Stimulated activated CD4-positive, alpha-beta T cell treated with anti-CD3 and anti-CD28 coated beads, Interleukin-4, amount 100 ng/mL, for 48 hours (primary cell): ENCODE measurements at places on chromosomes 1 and 21.

GRCh38 chr1:186082235-186082937 lies 292.7 kb downstream of the TPR start:
- DNase-seq = no peak

GRCh38 chr1:245856944-245857531 lies 650.0 kb downstream of the SMYD3 start:
- DNase-seq = no peak

DNA sequence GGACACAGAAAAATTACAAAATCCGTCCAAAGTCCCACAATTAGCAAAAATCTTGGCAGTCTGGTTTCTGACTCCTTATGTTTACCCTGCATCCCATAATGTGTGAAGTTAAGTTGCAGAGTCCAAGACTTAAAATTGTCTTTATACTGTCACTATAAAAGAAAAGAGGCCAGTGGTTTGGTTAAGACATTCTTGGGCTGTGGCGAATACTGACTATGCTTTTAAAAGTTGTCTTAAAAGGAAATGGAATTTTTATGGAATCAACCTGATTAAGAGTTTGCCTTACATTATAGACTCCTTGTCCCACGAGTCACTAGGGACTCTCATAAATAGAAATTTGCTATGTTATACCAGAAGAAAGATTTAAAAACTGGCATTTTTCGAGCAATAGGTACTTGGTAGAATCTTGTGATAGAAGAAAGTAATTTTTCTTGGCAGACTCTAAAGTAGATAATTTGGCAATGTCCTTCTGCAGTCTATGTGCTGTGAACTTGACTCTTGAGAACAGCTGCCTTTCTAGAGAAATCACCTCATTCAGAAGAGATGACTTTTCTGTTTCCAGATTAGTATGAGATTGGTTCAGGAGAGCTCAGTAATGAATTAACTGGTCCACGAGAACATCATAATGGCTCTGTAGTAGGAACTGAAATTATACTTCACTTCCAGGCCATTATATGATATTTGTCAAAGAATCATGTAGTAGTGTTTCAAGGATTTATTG lies 31.8 kb downstream of the NTNG1 start:
- no peak for DNase-seq

- no peak for DNase-seq
Observed at GRCh38 chr1:58391056-58391455, 155.5 kb downstream of the OMA1 start.

- no peak for DNase-seq
Observed at GRCh38 chr1:246607462-246607861, 41.2 kb downstream of the CNST start.

- no peak for DNase-seq
Observed at GRCh38 chr1:67874501-67875111, 41.3 kb upstream of the GNG12 start.

DNA sequence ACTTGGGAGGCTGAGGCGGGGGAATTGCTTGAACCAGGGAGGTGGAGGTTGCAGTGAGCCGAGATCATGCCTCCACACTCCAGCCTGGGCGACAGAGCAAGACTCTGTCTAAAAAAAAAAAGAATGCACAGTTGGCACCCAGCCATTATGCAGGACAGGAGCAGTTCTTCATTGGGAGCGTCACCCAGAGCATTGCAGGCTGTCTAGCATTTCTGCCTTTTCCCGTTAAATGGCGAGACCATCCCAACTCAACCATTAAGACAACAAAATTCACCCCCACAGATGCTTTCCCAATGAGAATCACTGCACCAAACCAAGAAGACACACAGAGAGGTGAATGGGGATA lies 105.8 kb downstream of the EDEM3 start:
- DNase-seq = no peak

- no peak for DNase-seq
Observed at GRCh38 chr1:58907398-58907797, 123.6 kb upstream of the JUN start.

- DNase-seq = no peak
Observed at GRCh38 chr1:2193514-2194281, 874 bp downstream of the FAAP20 start.

DNA sequence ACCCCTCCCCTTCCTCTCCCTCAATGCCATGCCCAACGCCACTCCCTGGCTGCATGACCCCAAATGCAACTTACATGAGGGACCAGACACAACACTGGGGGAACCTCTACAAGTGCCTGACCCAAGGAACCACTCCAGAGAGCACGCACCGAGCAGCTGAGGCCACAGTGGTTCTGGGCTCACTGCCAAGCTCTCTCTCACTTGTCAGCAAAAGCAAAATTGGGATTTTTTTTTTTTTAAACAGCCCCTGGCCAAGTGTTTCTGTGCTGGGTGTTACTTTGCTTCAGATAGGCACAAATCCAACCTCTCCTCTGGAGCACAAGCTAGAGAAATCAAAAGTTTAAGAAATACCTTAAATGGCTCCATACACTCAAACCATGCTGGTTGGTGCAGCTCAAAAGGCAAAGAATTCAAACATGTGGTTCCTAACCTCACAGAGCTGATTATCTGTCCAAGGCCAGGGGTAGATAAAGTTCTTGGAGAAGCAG lies 363.0 kb downstream of the SETD4 start:
- DNase-seq = no peak

DNA sequence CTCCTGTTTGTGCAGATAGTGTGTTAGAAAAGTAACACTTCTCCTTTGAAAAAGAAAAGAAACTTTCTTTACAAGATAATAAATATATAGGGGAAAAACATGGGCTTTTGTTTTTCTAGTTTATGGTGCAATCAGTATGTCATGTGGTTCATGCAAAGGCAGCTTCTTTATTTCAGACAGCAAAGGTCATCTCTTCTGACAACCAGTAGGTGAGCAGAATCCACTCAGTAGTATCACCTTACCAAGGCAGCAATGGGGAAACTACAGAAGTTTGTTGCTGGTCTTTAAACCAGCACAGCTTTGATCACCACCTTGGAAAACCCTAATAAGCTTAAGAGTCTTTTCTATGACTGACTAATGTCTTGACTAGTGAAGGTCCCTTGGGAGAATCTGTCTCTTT lies 13.0 kb upstream of the SAMSN1 start:
- no peak for DNase-seq

GRCh38 chr1:58848818-58849411 lies 65.1 kb upstream of the JUN start:
- no peak for DNase-seq

DNA sequence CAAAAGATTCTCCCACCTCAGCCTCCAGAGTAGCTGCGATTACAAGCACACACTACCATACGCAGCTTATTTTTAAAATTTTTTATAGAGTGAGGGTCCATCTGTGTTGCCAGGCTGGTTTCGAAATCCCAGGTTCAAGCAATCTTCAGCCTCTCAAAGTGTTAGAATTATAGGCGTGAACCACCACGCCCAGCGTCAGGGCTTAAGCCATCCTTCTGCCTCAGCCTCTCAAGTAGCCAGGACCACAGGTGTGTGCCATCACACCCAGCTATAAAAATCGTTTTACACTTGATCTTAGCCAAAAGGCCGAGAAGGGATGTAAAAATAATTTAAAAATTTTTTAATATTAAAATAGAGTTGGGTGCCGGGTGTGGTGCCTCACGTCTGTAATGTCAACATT lies 4.3 kb upstream of the SLC25A33 start:
- DNase-seq = no peak

DNA sequence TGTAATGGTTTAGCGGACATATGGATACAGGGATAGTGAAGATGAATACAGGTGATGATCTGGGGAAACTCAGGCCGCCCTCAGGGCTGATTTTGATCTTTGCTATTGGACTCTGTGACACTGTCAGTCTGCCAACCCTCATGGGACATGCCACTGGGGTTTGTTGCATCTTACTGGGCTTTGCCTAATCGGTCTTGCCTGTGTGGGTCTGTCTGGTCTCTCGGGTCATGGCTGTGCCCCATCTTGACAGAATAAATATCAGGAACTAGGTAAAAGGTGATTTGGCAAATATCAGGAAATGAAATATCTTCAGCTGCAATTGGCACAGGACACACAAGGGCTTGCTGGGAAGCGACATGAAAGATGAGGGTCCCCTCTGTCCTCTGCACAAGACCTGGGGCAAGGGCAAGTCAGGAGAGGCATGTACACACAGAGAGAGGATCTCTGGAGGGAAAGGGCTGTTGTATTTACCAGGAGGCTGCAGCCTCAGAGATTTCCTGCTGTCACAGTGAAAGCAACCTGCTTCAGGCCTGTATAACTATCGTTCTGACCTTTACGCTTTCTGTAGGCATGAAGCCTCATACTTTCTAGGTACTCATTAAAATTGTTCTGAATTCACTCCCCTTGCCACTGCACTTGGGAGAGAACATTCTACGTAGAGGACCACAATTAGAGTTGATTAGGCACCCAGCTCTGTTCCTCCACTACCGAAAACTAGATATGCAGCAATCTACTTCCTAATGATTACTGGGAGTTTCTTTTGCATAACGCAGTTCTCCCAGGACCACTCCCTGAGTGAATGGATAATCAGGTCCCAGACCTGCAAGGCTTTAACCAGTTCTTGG lies 52.0 kb upstream of the GADD45A start:
- no peak for DNase-seq

GRCh38 chr1:220787069-220787619 lies 431 bp downstream of the MTARC1 start:
- DNase-seq = no peak

- no peak for DNase-seq
Observed at GRCh38 chr1:201363467-201363866, 14.0 kb downstream of the TNNT2 start.

DNA sequence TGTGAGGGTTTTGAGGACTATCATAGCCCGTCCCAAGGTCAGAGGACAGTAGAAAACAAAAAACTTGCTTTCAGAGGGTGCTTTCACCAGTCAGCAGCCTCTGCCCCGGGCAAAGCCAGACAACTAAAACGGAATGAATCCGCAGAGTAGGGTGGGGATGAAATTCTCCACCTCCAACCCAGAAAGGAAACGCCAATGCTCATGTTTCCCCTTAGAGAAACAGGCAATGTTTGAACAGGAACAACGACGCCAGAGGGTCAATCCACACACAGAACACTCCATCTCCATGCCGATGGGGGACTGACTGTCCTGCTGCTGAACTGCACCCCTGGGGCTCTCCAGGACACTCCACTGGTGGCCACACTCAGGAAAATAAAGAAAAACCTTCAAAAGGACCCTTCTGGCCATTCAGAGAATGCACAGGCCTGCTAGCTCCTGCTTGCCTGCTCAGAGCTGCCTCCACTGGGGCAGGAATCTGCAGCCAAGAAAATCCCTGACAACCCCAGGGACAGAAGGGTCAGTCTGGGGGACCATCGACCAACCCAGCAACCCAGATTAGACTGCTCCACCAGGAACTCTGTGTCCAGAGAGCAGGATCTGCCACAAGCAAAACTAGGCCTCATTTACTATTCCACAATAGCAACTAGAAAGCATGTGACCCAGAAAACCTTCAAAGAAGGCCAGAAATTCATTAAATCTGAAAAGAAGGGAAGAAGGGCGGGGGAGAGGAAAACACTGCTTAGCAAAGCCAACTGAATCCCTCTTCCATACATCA lies 116.0 kb downstream of the TOMM20 start:
- no peak for DNase-seq

DNA sequence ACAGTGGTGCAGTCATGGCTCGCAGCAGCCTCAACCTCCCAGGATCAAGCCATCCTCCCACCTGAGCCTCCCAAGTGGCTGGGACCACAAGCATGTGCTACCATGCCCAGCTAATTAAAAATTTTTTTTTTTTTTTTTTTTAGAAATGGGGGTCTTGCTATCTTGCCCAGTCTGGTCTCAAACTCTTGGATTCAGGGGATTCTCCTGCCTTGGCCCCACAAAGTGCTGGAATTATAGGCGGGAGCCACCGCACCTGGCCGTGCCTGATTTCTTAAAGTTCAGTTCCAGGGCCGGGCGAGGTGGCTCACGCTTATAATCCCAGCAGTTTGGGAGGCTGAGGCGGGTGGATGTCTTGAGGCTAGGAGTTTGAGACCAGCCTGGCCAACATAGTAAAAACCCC lies 6.4 kb downstream of the THAP3 start:
- no peak for DNase-seq

GRCh38 chr1:222240536-222241181 lies 307.2 kb downstream of the HHIPL2 start:
- no peak for DNase-seq

- no peak for DNase-seq
Observed at GRCh38 chr1:111190931-111191451, 9.5 kb downstream of the DENND2D start.

GRCh38 chr1:12565094-12565965 lies 52.7 kb downstream of the DHRS3 start:
- DNase-seq = no peak

DNA sequence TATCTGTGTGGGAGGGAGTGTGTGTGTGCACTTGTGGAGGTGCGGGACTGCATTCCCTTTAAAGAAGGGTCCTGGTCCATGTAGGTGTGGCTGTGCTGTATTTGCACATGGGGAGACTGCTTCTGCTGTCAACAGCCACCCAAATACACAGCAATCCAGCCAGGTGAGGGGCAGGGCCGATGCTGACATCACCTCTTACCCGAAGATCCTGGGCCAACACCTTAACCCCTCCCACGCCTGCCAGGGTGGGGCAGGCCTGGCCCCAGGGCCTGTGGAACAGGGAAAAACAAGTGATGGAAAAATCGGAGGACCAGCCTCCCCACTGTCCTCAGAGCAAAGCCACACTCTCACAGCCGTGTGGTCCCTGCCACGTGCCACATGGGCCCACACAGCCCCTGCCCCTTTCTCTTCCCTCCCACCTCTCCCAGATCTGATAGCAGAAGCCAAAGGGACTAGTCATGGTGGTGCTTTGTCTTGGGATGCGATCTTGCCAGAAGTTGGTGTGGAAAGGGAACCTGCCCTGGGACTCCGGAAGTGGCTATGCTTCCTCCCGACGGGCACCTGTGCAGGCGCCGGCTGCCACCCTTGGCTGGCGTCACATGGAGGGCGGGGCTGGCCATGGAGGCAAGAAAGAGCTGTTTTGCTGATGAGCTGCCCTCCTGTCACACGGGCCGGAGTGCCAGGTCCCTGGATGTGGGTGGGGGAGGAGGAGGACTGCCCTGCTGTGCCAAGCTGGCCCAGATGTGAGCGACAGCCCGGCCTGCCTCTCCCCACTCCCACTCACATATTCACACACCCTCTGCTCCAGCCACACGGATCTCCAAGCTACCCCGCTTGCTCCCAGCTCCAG lies 7.8 kb upstream of the CASZ1 start:
- DNase-seq = no peak

GRCh38 chr1:198714271-198714670 lies 75.4 kb downstream of the PTPRC start:
- DNase-seq = no peak

- DNase-seq = no peak
Observed at GRCh38 chr1:232432313-232432712, 197.6 kb downstream of the SIPA1L2 start.

GRCh38 chr1:238964631-238965030 lies 421.7 kb upstream of the CHRM3 start:
- no peak for DNase-seq

- DNase-seq = no peak
Observed at GRCh38 chr1:19283891-19284290, 4.7 kb downstream of the AKR7A3 start.

- DNase-seq = no peak
Observed at GRCh38 chr1:231931146-231931545, 304.6 kb downstream of the DISC1 start.
